ENCODE measurements at places on chromosomes 16 and 17. TPM values are rescaled to one million over a fixed set of nuclear protein-coding genes. Genes with fewer than 3 reads are reported as not detected.

DNA sequence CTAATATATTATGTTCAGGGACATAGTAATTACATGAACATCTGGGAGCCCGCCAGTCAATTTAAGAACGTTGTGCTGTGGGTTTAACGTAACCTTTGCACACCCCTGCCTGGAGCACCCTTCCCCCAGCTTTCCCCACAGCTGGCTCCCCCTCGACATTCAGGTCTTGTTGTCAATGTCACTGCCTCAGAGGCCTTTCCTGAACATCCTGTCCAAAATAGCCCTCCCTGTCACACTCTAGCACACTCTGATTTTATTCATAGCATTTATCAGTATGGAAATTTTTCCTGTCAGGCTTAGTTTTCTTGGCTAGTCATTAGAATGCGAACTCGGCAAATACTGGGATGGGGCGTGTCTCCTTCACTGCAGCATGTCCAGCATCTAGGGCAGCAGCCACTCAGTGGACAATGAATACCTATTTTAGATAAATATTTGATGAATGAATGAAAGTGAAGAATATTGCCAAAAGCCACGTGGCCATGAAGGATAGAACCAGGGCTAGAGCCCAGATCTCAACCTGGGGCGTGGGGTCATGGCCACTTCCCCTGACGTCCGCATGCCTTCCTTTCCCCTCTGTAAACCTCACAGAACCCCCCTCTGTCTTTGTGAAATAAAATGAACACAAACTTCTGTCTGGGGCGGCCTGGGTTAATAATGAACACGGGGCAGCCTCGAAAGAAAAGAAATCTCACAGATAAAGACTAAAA is 10.5 kb downstream of the PIK3R6 start:
- no peaks in the 10 kb centered on the region for H3K36me3 ChIP-seq
- no peak overlapping the region for H3K4me3 ChIP-seq
- no peak for DNase-seq
- H3K4me1 ChIP-seq = peaks cover 14% of the 10 kb centered on the region

GRCh38 chr16:3922241-3922640 is 41.7 kb upstream of the CREBBP start:
- H3K4me1 ChIP-seq = no peaks in the 10 kb centered on the region
- H3K4me3 ChIP-seq = no peak overlapping the region
- no peaks in the 10 kb centered on the region for H3K36me3 ChIP-seq
- no peak for DNase-seq

DNA sequence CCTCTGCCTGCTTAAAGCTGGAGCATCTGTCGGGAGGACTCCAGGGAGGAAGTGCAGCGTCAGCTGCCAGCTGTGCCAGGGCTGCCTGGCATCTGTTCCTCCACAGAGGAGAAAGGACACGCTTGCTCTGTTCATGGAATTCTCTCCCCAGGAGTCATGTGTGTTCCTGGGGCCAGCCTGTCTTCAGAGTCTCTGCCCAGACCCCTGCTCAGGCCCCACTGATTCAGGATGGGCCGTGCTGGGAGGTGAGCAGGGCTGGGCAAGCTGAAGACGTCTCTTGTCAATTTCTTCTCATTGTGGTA is 24.2 kb downstream of the CRISPLD2 start:
- H3K27ac ChIP-seq = no peak overlapping the region
- H3K27me3 ChIP-seq = peaks cover 2% of the 10 kb centered on the region
- no peaks in the 10 kb centered on the region for H3K36me3 ChIP-seq
- H3K4me3 ChIP-seq = no peak overlapping the region
- peaks cover 14% of the 10 kb centered on the region for H3K4me1 ChIP-seq

- H3K4me1 ChIP-seq = peaks cover 21% of the 10 kb centered on the region
- H3K27me3 ChIP-seq = no peaks in the 10 kb centered on the region
- peaks cover 22% of the 10 kb centered on the region for H3K36me3 ChIP-seq
- H3K4me3 ChIP-seq = peak overlapping the region; percentile 89
- DNase-seq = no peak
Measured at GRCh38 chr17:51261024-51261963, 948 bp downstream of the UTP18 start.

DNA sequence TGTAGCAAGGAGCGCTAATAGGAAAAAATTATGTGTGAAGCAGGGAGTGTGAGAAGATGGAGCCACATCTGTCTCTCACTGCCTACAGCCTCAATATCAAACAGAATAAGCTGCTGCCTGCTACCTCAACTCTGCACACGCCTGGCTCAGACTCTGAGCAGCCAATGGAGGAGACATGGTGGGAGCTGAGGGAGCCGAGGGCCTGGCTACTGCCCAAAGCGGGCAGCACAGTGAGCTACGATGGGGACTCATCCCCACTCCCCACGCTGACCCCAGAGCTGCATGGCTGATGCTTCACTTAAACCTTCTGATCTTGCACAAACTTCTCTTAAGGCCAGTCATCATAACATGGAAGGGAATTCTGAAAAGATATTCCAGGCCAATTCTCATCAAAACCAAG is 11.1 kb upstream of the FLYWCH2 start:
- DNase-seq = no peak
- peaks cover 2% of the 10 kb centered on the region for H3K27me3 ChIP-seq
- no peaks in the 10 kb centered on the region for H3K36me3 ChIP-seq
- no peak overlapping the region for H3K4me3 ChIP-seq

DNA sequence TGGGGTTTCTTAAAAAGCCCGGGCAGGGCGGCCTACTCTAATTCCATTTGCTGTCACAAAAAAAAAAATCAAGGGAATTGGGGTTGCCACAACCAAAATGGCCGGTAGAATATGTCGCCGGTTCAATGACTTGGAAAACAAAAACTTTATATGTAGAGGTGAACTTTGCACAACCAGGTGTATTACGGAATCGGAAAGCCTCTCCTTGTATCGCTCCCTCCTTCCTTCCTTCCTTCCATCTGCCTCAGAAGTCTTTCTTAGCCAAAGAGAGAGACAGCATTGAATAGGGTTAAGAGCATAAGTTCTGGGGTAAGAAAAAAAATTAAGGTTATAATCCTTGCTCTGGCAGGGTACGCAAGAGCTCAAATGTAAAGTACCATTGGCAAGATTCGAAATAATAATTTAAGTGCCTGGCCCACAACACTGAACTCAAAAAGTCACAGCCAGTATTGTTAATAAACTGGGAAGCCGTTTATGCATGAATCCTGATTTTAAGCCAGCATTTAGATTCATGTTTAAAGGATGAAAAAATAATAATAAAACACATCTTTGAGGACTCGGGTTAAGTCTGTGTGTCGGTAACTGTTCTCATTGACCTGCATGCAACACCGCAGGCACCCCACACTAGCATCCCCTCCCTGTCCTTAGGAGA is 522 bp upstream of the GLG1 start:
- no peak for DNase-seq
- H3K27me3 ChIP-seq = no peaks in the 10 kb centered on the region
- H3K36me3 ChIP-seq = peaks cover 2% of the 10 kb centered on the region
- H3K27ac ChIP-seq = peak overlapping the region; percentile 54
- H3K4me1 ChIP-seq = peaks cover 54% of the 10 kb centered on the region

- H3K36me3 ChIP-seq = no peaks in the 10 kb centered on the region
- no peaks in the 10 kb centered on the region for H3K27me3 ChIP-seq
Measured at GRCh38 chr16:81492965-81493754, 48.6 kb downstream of the CMIP start.

- no peaks in the 10 kb centered on the region for H3K36me3 ChIP-seq
- no peak overlapping the region for H3K4me3 ChIP-seq
- no peaks in the 10 kb centered on the region for H3K4me1 ChIP-seq
- H3K27me3 ChIP-seq = no peaks in the 10 kb centered on the region
- no peak overlapping the region for H3K27ac ChIP-seq
- DNase-seq = no peak
Measured at GRCh38 chr17:252456-252855, 71.0 kb upstream of the DOC2B start.

GRCh38 chr16:13245713-13246377 is 344.4 kb downstream of the SHISA9 start:
- no peaks in the 10 kb centered on the region for H3K27me3 ChIP-seq
- DNase-seq = no peak
- no peak overlapping the region for H3K4me3 ChIP-seq

GRCh38 chr16:7839568-7839967 is 506.9 kb downstream of the RBFOX1 start:
- H3K36me3 ChIP-seq = no peaks in the 10 kb centered on the region
- no peaks in the 10 kb centered on the region for H3K27me3 ChIP-seq
- H3K4me1 ChIP-seq = no peaks in the 10 kb centered on the region
- no peak overlapping the region for H3K4me3 ChIP-seq
- no peak for DNase-seq

DNA sequence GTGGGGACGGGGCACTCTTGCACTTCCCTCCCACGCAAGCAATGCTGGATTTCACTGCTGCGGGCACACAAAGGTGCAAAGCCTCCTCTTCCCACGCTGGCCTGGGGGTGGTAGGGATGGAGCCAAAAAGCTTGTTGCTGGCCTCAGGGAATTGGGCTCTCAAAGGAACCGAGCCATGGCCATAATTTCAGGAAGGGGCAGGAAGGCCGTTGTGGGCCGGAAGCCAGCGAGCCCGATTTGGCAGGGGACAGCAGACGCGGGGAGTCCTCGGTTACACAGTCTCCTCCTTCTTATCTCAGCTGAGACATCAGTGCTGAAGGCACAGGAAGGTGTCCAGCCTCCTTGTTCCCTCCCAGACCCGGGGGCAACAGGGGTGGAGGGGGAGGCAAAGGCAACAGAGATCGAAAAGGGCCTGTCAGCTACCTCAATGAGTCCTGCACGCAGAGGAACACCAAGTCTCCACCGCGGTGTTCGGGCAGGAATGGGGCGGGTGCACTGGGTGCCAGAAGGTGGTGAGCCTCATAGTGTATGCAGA is 59.5 kb downstream of the SLFN11 start:
- no peaks in the 10 kb centered on the region for H3K36me3 ChIP-seq
- peak overlapping the region; percentile 93 for H3K27ac ChIP-seq
- H3K27me3 ChIP-seq = no peaks in the 10 kb centered on the region
- H3K4me3 ChIP-seq = peak overlapping the region; percentile 52
- DNase-seq = peak; percentile 16

GRCh38 chr17:82236142-82236971 is 7.5 kb downstream of the SLC16A3 start:
- H3K4me1 ChIP-seq = peaks cover 69% of the 10 kb centered on the region
- no peaks in the 10 kb centered on the region for H3K27me3 ChIP-seq
- peaks cover 11% of the 10 kb centered on the region for H3K36me3 ChIP-seq
- H3K27ac ChIP-seq = peak overlapping the region; percentile 10
- H3K4me3 ChIP-seq = no peak overlapping the region

DNA sequence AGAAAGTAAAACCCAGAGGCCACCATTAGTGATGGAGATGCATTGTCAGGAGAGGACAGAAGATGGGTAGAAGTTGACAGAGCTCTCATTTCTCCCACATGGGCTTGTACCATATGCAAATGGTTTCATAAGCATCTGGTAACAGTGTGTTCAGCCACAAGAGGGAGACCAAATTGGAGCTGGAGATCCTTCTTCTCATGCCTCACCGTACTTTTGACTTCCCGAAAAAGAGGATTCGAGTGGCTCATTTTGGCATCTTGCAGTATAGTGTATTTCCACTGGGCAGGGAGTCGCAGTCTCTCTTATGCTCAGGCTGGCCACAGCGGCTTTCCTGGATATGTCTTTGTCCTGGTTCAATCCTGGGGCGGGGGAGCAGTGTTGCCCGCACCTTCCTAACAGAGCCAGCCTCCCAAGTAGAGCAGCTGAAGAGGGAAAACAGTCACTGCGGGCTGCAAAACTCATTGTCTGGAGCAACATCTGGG is 23.8 kb downstream of the TBC1D3B start:
- no peak overlapping the region for H3K4me3 ChIP-seq
- H3K27ac ChIP-seq = no peak overlapping the region
- no peaks in the 10 kb centered on the region for H3K4me1 ChIP-seq
- no peaks in the 10 kb centered on the region for H3K36me3 ChIP-seq
- no peak for DNase-seq

DNA sequence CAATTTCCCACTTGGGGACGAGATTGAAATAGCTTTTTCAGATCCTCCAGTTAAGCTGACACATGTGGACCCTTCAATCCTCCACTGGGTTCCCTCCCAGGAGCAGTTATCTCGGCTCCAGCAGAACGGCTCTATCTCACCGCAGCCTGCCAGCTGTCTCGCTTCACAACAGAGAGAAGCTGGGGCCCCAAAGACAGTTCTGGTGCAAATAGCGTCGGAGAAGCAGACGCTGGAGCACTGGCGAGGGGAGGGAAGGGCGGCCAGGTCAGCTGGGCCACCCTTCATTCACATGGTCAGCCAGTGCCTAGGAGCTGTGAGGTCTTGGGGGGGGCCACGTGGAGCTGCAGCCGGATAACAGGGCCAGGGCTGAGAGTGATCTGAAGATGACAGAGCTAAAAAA is 141.3 kb upstream of the SDK2 start:
- no peak overlapping the region for H3K4me3 ChIP-seq
- peaks cover 38% of the 10 kb centered on the region for H3K27me3 ChIP-seq
- no peak for DNase-seq
- peaks cover 8% of the 10 kb centered on the region for H3K4me1 ChIP-seq
- H3K36me3 ChIP-seq = no peaks in the 10 kb centered on the region

Gene TMIGD1
- not detected for total RNA-seq

Gene LAT
- 395 TPM for total RNA-seq

Gene PLXDC1
- total RNA-seq = 13.9 TPM

Gene KRTAP1-4
- total RNA-seq = not detected

Gene TM4SF5
- not detected for total RNA-seq

Gene TEX14
- total RNA-seq = 0.59 TPM
